Endothelial cell (in vitro differentiated cells): ENCODE measurements at places on chromosomes 2 and 18.
A peak's percentile ranks its signal among the peaks of the same experiment; 100 is the strongest.

DNA sequence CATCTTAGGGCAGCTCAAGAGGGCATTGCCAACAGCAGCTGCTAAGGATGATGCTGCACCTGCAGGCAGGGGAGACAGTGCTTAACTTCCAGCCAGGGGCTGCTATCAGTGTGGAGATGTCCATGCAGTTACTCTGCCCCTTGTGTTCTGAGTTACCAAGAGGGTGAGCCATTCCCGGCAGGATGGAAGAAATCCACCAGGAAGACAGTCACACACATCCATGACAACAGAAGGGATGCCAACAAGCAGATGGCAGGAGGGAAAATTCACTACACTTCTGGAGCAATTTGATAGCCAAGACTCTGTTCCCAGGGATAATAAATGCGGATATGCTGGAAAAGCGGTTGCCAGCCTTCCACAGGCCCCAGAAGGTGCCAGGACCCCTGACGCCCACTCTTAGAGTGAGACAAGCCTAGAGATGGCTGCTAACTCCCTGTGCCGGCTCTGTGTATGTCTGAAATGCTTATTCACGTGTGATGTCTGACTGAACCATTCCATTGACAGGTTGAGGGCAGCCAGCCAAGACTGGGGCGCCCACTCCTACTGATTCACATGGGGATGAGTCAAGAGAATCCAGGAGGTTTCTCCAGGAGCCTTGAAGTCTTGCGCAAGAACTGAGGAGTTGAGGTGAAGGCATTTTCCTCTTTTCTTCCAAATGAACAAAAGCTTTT lies 24.5 kb downstream of the LOXHD1 start:
- no peak for DNase-seq

DNA sequence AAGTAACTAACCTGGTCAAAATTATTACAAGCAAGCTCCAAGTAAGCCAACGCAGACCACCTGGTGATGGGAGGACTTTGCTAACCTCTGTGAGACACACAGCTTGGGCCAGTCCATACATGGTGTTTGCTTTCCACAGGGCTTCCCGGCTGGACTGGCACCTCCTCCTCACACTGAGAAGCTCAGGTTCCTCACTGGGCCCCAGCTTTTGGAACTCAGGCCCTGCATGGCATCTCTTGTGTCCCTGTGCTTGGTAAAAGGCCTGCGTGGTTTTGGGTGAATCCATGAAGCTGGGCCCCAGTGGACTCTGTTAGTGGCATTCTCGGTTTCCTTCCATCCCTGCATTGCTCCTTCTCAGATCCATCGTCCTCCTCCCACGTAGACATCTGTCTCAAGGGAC lies 123.4 kb downstream of the VAPA start:
- no peak for DNase-seq

DNA sequence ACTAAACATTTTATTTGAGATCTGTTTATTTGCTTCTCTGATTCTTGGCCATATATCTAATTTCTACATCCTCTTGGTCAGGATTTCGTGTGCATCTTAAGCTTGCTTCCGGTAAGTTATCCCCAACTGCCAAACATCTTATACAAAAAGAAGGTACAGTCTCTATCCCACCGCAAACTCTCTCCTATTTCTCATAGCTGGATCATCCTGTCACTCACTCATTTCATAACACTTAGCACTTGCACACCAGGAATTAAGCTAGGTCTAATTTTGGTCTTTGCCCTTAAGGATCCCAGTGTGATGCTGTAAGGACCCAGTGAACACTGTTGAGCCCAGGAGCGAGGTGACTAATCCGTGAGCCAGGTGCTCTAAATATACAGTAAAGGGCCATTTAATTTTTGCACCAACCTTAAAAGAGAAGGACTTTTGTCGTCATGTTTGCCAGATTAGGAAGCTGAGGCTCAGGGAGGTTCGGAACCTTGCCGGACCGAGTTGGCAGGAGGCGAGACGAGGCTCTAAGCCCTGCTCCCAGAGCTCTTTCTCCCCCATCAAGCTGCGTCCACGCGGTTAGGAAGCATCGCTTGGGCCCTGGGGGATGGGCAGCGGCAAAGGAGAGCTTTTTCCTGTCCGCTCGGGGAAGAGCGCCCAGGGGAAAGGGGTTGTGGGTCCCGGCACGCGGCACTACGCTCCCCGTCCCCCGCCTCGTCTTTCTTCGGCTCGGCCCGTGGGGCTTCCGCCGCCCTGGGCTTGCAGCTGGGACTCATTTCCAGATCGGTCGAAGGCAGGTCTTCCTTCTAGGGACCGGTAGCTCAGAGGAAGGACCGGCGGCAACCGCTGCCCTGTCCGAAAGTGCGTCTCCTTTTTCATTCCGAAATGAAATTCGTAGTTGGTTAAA lies 4.1 kb upstream of the ITPRIPL1 start:
- DNase-seq = peak; percentile 53

GRCh38 chr2:25482341-25482740 lies 140.6 kb upstream of the DNMT3A start:
- DNase-seq = no peak

GRCh38 chr2:43021791-43022509 lies 204.5 kb downstream of the ZFP36L2 start:
- no peak for DNase-seq

- no peak for DNase-seq
Observed at GRCh38 chr2:176978921-176979320, 233.7 kb upstream of the HNRNPA3 start.

GRCh38 chr2:160347269-160347863 lies 146.2 kb downstream of the RBMS1 start:
- no peak for DNase-seq

DNA sequence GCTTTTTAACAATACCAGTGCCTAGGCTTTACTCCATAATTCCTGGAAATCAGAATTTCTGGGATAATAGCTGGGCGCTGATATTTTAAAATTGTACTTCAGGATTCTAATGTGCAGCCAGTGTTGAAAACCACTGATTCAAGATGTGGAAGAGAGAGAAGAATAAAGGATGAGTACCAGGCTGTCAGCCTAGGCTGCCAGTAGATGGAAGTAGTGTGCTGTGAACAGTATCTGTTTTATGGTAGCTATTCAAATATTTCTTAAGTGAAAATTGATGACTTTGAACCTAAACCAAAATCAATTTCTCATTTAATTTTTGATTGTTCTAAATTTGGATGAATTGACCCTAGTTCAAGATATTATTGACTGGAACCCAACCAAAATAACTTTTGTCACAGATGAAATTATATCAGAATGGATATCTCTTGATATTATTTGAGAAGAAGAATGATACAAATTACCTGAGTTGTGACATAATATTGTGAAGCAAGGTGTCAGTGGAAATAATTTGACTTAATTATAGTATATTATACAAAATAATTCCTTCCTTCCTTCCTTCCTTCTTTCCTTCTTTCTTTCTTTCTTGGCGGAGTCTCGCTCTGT lies 88.0 kb downstream of the COMMD1 start:
- no peak for DNase-seq

GRCh38 chr2:139813340-139813739 lies 1033.2 kb upstream of the NXPH2 start:
- no peak for DNase-seq

DNA sequence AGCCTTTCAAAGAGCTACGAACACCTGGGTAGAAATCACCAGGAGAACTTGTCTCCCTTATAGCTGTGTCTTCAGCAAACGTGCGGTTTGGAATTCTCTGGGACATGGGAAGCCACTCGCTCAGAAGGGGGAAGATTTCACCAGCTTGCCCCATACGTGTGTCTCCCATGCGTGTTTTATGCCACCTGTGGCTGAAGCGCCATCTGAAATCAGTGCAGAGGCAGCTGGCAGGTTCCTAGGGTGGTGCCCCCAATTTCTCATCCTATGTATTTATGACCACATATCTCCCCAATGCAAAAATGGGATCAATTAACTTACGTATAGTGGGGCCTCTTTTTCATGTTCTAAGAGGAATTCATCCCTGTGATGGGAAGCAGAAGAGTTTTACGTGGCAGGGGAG lies 81.6 kb downstream of the TPO start:
- no peak for DNase-seq

- DNase-seq = no peak
Observed at GRCh38 chr2:222554517-222554916, 101.4 kb downstream of the FARSB start.

GRCh38 chr2:189624648-189625355 lies 36.5 kb upstream of the ASNSD1 start:
- no peak for DNase-seq

DNA sequence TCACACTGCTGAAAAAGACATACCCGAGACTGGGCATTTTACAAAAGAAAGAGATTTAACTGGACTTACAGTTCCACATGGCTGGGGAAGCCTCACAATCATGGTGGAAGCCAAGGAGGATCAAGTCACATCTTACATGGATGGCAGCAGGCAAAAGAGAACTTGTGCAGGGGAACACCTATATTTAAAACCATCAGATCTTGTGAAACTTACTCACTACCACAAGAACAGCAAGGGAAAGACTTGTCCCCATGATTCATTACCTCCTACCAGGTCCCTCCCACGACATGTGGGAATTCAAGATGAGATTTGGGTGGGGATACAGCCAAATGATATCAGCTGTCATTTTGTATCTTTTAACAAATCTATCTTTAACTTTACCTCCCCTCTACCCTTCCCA lies 251.1 kb upstream of the RASGRP3 start:
- DNase-seq = no peak

DNA sequence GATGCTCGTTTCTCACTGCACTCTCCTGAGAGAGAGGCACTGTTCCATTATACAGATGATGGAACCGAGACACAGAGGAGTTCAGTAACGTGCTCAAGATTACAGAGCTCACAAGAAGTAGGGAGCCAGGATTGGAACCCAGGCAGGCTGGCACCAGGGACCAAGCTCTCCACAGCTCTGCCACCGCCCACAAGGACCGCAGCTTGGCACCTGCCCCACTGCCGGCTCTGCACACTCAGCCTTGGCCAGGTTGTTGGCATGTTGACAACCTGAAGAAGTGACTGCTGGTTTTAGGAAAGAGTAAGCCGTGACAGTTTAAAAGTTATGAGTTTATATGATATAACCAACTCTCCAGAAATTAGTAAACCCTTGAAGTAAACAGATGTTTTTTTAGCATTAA lies 48.0 kb upstream of the ITM2C start:
- no peak for DNase-seq

- no peak for DNase-seq
Observed at GRCh38 chr2:176879426-176879995, 333.1 kb upstream of the HNRNPA3 start.

DNA sequence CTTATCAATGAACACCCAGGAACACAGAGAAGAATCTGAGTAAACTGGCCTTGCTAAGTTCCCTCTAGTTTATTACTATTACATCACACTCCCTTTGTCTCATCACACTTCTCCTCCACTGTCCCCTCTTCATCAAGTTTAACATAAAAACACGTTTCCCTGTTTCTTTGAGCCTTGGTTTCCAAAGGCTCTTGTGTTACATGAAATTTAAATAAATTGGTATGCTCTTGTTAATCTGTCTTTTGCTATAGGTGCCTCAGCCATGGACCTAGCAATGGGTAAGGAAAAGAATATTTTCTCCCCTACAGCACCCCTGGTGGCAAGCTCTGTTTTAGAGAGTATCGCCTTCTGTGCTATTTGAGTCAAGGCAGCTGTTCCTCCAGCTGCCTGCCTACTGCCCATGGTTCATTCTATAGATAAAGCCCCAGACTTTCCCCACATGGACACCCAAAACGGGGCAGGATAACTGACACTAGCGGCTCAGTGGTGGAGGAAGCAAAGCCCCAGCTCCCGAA lies 31.8 kb downstream of the TGIF1 start:
- DNase-seq = peak; percentile 39

GRCh38 chr2:18276583-18277075 lies 283.8 kb downstream of the RDH14 start:
- DNase-seq = no peak

DNA sequence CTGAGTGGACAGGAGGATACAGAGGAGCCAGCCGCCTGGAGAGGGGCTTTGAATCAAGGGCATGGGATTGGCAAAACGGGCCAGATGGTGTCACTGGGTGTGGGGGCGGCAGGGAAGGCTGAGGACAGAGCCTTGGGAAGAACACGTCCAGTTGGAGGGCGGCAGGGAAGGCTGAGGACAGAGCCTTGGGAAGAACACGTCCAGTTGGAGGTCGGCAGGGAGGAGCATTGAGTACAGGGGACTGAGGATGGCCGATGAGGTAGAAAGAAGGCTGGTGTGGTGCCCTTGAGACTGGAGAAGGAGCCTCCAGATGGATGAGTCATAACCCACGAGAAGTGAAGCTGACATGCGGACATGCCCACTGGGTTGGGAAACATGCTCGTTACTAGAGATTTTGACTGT lies 4.5 kb downstream of the HES6 start:
- no peak for DNase-seq

- no peak for DNase-seq
Observed at GRCh38 chr2:37570773-37571586, 100.5 kb downstream of the CDC42EP3 start.

DNA sequence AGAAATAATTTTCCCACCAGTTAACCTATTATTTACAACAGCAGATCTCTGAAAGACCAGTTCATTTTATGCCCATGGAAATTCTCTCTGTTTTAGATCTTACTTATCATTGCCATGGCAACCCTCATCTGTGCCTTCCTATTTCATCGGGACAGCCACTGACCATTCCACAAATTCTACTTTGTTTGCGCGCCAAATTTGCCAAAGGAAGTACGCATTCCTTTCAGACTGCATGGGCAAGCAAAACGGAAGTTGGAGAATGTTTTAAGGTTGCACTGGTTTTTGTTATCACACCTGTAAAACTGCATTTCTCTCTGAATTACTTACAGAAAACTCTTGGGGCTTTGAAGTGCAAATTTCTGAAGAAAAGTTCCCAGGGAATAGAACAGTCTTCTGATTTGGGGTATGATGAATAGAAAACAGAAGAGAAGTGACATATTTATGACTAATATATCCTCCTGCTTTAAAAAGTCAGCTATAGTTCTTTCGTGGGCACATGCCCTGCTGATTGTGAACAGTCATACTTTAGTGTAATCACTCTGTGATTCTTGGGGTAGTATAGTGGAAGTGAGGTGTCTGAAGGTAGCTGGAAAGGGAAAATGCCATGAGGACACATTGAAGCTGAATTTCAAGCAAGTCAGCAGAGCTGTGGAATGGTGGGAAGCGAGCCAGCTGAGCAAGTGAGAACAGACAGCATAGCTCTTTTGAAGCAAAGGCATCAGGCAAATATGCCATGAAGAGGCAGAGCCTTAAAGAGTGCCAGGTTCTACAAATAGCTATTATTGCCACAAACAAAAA lies 20.9 kb downstream of the NETO1 start:
- DNase-seq = no peak

GRCh38 chr2:241884951-241885290 lies 15.4 kb downstream of the RTP5 start:
- DNase-seq = no peak

DNA sequence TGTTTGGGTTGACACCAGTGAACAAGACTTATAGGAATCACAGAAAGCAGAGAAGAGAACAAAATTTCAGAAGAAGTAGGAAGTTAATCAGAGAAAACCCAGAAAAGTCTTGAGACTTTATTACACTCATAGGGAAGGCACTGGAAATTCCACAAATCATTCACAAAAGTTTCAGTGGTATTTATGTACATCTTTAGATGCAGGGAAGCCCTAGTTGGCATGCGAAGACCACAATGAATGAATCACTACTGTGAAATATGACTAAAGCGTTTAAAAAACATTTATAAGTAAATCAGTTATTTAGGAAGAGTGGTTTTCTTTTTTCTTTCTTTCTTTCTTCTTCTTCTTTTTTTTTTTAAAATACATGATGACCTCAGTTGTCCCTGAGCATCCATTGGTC lies 105.1 kb downstream of the NUP35 start:
- DNase-seq = no peak
